AG10803 (cell line): ENCODE measurements at places on chromosomes 12 and 14.
A peak's percentile ranks its signal among the peaks of the same experiment; 100 is the strongest.

GRCh38 chr12:111757361-111758119 is 9.2 kb upstream of the ALDH2 start:
- DNase-seq: peak; percentile 65

GRCh38 chr14:63326840-63327239 is 8.1 kb upstream of the GPHB5 start:
- DNase-seq: no peak

GRCh38 chr12:92419201-92419600 is 273.6 kb upstream of the BTG1 start:
- peak; percentile 17 for DNase-seq

- DNase-seq: no peak
Measured at GRCh38 chr12:32983968-32984367, 87.4 kb upstream of the PKP2 start.

DNA sequence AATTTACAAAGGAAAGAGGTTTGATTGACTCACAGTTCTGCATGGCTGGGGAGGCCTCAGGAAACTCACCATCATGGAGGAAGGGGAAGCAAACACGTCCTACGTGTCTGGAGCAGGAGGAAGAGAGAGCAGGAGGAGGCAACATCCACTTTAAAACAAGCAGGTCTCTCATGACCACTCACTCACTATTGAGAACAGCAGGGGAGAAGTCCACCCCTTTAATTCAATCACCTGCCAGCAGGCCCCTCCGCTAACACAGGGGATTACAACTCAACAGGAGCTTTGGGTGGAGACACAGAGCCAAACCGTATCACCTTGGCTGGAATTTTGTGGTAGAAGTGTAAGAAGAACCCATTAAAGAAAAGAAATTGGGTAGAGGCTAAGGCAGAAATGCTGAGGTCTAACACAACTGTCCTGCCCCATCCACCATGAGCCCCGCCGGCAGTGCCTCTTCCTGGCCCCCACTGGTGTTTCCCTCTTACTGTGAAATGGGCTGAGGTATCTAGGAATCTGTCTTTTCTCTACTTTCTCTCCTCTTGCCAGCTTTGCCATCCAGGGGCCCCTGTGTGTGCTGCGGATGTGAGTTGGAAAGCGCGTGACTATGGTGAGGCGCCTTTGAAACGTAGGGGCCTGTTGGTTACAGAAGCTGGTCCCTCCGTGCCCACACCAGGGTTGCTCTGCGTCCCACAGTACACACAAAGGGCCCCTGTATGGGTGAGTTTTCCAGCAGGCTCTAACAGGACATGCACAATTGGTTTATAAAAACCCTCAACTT is 108.0 kb upstream of the TMEM132D start:
- DNase-seq: no peak

DNA sequence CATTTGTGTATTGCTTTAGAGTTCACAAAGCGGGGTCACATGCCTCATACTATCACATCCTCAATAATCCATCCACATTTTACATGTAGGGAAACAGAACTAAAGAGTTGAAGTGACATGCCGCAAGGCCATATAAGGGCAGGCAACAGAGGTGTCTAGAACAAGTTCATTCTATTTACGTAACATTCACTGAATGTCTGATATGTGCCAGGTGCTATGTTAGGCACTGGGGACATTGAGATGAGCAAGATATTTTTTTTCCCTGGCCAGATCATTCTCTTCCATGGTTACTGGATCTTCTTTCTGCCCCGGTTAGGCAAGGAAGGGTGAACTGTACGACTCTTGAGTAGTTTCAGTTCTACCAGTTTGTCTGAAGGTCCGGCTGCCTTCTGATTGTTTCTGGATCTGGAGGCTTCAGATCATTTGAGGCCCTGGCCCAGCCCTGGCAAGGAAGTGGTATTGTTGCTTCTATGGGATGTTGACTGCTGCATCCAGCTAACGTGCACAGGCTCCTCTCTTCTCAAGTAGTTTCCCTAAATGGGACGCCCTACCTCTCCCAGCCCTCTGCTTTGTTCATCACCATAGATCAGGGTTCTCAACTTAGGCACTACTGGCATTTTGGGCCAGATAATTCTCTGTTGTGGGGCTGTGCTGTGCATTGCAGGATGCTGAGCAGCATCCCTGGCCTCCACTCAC is 12.1 kb downstream of the GPATCH2L start:
- no peak for DNase-seq

GRCh38 chr12:104182144-104182543 is 33.4 kb upstream of the TXNRD1 start:
- DNase-seq: peak; percentile 98

- DNase-seq: no peak
Measured at GRCh38 chr14:31957565-31957964, 119.5 kb upstream of the ARHGAP5 start.

DNA sequence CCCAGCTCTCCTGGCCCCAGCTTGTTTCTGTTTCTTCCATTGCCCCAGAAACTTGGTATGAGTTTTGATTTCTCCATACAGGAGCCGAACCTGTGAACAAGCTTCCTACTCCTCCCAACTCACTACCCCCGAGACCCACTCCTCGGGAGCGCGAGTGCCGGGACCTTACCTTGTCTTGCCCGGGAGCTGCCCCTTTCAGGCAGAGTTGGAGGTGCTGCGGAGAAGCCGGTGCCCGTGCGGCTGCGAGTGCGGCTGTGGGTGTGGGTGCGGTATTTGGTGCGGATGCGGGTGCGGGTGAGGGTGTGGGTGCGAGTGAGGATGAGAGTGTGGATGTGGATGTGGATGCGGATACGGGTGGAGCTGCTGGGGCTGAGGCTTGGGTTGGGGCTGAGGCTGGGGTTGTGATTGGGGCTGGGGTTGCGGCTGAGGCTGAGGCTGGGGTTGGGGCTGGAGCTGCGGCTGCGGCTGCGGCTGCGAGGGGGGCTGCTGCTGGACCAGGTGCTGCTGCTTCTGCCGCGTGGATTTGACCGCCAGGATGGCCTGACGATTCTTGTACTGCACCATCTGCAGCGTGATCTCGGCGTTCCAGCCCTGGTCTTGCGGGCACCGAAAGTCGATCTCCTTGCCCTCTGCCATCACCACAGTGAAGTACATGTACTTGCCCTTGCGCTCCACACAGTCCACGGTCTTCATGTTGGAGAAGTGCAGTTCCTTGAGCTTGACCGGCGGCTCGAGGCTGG is 1.1 kb downstream of the PHLDA1 start:
- peak; percentile 66 for DNase-seq

DNA sequence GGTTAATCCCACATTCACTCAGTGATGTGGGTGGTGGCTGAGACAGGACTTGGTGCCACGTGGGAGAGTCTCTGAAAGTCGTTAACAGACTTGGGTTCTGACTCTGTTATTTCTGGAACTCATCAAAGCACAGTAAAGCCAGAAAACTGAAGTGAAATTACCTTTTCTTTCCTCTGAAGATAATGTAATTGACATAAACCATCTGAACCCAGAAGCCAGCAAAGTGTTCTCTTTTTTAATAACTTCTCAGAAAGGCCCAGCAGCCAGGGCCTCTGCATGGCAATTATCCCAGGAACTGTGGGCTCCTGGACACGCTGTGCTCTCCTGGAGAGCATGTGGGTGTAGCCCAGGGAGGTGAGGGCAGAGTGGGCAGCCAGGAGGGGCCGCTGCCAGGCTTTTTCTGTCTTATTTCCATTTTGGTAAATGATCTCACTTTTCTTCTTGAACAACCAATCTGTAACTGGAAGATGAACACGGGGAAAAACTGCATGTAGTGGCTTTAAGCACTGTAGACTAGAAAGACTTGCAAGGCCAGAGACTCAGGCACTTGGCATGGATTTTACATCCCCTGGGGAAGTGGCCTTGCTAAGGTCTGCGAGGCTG is 444.1 kb upstream of the TMEM132C start:
- DNase-seq: no peak

- DNase-seq: no peak
Measured at GRCh38 chr14:88791629-88792472, 902 bp downstream of the EML5 start.

- peak; percentile 42 for DNase-seq
Measured at GRCh38 chr14:67583711-67584644, 16.1 kb downstream of the PIGH start.

GRCh38 chr14:53921027-53921426 is 35.6 kb downstream of the BMP4 start:
- no peak for DNase-seq

- no peak for DNase-seq
Measured at GRCh38 chr14:99576761-99577705, 27.0 kb downstream of the CCDC85C start.

DNA sequence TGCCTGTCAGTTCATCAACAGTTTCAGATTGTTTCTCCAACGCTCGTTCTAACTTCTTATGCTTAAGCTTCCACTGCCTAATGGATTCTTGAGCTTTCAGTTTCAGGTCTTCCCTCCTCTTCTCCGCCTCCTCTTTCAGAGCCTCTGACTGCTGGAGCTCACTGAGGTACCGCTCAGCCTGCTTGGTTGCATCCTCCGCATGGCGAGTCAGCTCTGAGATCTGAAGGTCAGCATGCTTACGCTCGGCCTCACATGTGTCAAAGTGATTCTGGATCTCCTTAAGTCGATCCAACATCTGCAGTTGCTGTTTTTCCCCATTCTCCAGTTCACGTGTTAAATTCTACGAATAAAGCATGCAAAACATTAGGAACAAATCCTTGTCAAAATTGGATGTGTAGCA is 148.8 kb downstream of the CEP128 start:
- no peak for DNase-seq

- no peak for DNase-seq
Measured at GRCh38 chr12:117052386-117053049, 46.7 kb downstream of the TESC start.

- peak; percentile 63 for DNase-seq
Measured at GRCh38 chr14:55938249-55938791, 179.9 kb upstream of the PELI2 start.

GRCh38 chr12:91657032-91657431 is 474.4 kb upstream of the DCN start:
- no peak for DNase-seq
